ENCODE measurements at places on chromosomes 16 and 17.

DNA sequence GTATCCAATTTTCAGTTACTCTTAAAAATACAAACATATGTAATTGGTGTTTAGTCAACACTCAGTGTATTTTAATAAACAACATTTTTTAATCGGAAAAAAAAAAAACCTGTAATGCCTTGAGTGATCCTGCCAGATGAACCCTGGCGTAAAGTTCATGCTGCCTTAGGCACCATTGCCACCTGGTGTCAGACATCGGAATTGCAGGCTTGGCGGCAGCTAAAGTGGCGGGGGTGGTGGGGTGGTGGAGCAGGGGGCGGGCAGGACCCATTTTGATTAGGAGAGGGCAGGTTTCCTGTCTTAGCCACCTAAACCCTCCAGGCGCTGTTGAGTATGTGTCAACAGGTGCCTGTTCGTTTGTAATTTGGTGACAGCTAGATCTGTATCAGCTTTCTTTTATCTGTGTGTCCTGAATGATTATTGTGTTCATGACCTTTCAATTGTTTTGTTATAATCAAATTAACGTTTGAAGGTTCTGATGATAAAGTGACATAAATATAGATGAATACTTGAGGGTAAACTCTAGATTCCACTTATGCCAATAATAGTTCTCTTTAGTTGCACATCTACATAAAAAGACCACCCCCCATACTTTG, 588.7 kb downstream of the CDH13 start:
- no peak for DNase-seq

DNA sequence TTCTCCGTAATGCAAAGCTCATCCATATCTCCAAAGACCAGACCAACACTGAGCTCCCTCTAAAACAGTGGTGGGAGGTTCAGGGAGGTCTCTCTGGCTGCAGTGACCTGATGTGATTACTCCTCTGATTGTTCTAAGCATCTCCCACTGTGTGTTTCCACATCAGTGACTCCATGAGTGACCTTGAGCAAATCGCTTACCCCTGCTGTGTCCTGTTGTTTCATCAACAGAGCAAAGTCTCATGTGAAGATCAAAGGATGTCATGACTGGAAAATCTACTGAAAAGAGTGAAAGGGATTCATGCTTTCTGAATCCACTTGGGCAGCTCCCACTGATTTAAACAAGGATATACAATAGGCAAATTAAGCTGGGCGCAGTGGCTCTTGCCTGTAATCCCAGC, 352.9 kb downstream of the TMEM114 start:
- no peak for DNase-seq

DNA sequence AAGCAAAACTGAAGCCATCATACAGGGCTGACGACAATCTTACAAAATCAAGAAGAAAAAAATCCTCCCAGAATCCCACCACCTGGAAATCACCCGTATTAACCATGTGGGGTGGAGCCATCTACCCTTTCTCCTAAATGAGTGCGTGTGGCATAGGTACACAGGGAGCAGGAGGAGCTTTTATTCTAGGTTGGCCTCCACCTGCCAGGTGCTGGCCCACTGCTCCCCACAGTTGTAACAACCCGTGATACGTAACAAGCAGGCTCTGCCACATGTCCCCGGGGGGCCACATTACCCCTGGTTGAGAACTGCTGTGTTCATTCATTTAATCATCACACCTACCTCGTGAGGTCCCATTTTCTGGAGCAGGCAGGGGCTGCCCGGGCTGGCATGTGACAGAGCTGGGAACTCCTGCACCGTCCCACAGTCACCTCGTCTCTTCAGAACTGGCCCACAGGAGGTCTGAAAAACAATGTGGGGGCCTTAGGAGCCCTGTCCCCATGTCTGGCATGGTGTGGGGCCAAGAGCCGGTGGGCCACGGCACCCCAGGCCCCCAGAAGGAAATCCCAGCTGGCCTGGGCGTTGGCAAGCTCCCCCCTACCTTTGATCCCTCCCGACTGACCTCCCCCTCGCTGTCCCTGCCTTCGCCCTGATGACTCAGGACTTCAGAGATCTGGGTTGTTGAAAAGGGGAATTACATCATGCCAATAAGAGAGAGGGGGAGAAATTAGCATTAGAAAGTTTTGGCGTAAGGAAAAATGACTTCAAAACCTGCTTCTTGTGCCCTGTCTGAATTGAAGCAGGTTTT, 12.9 kb downstream of the CMIP start:
- DNase-seq, result no peak

GRCh38 chr16:60945225-60945624, 1091.0 kb downstream of the CDH8 start:
- no peak for DNase-seq

GRCh38 chr16:31202414-31203375, at the start of gene PYCARD:
Gene PYCARD (minus strand): TSS chr16:31202760. CDS start chr16:31202690, 70 bp downstream.
- DNase-seq, result no peak

DNA sequence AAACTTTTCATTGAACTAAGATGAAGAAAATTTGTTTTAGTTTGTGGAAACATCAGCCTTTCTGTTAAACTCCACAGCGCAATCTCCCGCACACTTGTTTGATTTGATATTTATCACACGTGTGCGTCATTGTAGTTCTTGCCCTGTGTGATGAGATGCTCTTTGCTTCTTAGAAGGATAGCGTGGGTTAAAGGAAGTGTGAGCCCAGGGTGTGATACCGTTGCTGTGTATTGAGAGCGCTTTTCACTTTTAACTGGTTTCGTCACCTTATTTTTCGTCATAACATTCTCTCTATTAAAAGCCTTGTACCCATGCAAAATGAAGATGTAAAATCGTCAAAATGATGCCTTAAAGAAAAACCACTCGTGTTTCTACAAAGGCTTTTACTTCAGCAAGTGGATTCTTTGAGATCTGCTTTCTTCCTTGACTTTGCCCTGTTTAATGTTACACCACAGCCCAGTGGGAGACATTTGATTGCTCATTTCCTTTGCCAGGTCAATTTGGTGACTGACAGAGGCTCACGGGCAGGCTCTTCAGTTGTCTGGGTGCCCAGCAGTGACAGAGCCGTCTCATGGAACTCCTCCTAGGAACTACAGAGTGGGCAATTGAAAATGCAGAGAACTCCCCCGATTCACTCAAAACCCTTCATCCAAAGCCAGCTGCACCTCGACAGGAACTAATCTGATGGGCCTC, 61.1 kb downstream of the RPA1 start:
- no peak for DNase-seq

- no peak for DNase-seq
Measured at GRCh38 chr16:26129997-26130396, 438.2 kb downstream of the HS3ST4 start.

- no peak for DNase-seq
Measured at GRCh38 chr17:77498791-77499698, 358.3 kb downstream of the SEC14L1 start.

DNA sequence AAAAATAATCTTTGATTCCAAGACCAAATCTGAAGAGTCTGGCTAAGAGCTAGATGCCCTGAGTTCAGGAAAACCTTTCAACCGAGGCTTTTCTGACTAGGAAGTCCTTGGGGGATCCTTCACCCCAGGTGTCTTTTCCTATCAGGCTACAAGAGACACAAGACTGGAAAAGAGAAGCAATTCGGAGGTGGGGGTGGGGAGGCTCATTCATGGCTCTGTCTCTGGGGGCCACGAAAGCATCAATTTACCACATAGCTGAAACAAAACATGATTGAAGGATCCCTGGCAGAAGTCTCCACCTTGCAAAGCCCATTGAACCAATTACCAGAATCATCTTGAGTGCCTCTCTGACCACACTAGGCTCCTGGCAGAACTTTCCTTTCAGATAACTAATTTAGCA, 239.8 kb upstream of the SALL1 start:
- DNase-seq, result no peak

DNA sequence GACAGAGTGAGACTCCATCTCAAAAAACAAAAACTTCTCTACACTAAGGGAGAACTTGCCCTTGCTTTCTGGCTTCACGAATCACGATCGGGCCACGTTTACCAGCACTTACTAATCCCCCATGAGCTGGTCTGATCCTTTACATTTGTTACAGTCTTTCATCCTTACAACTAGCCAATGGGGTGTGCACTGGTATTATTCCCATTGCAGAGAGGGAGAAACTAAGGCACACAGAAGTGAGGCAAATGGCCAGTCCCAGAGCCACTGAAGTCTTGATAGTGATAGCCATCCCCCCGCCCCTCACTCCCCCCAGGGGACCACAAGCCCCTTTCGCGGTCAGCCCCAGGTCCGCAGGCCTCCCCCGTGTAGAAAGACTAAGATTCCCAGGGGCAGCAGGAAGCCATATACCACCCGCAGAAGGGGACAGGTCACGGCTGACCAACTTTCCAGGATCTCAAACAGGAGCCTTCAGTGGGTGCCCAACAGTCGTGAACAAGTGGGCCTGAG, 868 bp downstream of the NATD1 start:
- DNase-seq, result no peak

- no peak for DNase-seq
Measured at GRCh38 chr17:64172510-64172909, 42.6 kb upstream of the ERN1 start.

- no peak for DNase-seq
Measured at GRCh38 chr16:68645494-68646388, 631 bp downstream of the CDH3 start.

GRCh38 chr16:66843191-66843590, 1.0 kb upstream of the CA7 start:
- DNase-seq, result no peak

DNA sequence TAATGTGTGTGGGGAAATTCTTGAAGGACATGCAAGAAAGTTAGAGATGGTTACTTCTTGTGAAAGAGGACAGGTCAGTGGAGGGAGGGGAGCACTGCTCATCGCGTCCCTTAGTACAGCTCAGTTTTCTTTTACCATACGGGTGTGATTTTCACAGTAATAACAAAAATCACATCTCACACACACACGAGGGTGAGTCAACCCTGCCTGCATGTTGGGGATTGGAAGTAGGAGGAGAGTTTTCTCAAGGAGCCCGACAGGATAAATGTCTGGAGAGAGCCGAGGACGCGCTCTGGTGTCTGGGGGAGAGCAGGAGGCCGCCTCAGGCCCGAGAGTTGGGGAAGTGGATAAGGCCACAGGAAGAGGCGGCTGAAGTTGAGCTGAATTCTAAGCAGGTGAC, 16.4 kb downstream of the PLCD3 start:
- no peak for DNase-seq

- DNase-seq, result no peak
Measured at GRCh38 chr16:53605356-53605755, 98.3 kb downstream of the RPGRIP1L start.

GRCh38 chr17:79804856-79805696, 8.2 kb upstream of the CBX8 start:
- DNase-seq, result no peak

GRCh38 chr17:52134641-52135040, 23.9 kb downstream of the CA10 start:
- no peak for DNase-seq

DNA sequence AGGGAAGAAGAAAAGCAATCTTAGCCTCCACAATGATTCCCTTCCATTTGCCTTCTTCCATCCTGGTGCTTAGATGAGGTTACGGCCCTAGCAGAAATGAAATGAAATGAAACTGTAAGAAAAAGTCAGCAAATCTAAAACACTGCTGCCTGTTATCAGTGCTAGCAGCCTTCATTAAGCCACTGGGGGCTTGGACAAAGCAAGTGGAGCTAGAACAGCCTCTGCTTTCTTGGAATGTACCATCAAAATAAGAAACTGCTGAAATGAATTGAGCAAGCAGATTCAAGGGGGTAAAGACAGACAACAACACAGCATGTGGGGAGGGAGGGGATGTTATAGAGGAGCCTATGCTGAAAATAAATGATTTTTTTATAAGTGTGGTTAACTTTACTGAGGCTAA, 5.1 kb downstream of the ANKFN1 start:
- no peak for DNase-seq

DNA sequence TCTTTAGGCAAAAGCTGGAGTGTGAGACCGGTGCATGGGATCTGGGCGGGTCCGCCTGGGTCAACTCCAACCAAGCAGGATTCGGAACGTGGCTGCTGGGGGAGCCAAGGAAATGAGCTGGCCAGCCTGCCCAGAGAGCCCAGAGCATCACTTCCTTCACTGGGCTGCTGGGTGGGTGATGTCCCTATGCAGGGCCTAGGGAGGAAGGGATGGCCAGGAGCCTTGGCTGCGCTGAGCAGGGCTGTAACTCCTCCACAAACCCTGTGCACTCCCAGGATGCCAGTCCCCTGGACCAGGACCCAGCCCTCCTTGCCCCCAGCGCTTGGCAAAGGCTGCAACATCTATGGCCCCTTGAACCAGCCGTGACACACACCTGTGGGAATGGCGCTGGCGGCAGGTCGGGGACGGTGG, 138.4 kb downstream of the RAB11FIP4 start:
- DNase-seq, result no peak

GRCh38 chr16:67779256-67780014, 26.9 kb downstream of the RANBP10 start:
- no peak for DNase-seq

DNA sequence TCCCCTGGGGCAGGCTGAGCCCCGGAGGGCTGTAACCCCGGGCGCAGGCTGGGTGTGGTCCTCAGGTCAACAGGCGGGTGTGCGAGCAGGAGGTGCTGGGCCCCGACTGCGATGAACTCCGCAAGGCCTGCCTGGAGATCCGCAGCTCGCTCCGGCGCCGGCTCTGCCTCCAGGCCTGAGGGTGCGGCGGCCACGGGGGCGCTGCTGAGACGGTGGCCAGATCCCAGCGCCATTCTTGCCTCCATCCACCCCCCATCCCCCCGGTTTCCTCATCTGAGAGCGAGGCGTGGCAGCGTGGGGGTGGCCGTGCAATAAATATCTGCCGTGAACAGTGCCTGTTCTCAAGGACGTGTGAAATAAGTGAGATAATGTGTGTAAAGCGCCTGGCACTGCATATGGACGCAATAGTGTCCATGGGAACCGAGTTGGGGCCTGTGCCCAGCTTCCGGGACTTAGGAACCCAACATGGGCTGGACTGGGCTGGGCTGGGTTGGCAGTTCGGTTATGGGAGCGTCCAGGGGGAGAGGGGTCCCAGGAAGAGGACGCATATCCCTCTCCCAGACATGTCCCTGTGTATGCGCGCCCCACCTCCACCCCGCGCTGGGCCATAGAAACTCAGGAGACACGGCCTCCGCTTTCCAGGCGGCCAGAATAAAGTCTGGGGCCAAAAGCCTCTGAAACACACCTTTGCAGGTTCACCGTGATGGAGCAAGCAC, 15.0 kb downstream of the ZNF213 start:
- peak; percentile 47 for DNase-seq

DNA sequence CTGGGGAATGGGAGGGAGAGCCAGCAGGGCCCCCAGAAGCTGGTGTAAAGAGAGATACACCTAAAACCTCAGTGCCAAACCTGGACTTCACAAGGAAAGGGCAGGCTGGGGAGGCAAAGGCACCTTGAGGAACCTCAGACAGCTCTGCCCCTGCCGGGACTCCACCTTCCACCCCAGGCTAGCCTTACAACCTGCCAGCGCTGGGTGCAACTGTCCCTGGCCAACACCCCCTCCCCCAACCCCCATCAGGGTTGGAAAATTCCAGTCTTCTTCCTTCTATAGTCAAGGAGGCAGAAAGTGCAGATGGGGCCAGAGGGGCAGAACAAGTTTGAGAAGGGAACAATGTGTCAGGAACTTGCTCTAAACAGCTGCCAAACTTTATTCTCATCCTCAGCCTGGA, 2.2 kb downstream of the YBX2 start:
- no peak for DNase-seq

GRCh38 chr17:8740486-8740885, 4.2 kb downstream of the CCDC42 start:
- no peak for DNase-seq
